ENCODE measurements at places on chromosomes 2 and 18.

GRCh38 chr18:75238100-75238499, 27.5 kb downstream of the TSHZ1 start:
- DNase-seq = no peak

DNA sequence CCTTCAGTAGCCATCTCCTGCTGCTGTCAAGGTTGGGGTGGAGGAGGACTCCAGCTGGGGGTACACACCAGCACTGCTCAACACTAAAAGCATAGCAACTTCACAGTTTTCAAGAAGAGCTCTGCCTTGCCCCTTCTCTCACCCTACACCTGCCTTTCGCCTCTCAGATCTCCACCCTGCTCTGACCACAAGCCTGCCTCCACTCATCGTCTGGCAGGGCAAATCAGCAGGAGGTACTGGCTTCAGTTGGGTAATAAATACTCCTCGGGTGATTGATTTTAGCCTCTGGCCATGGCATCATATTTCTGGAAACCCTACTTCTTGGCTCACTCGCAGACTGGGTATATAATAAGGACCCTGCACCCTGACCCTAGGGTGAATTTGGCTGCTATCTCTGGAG, 3.1 kb upstream of the PRKAG3 start:
- no peak for DNase-seq

GRCh38 chr2:171985076-171985475, 14.7 kb upstream of the METAP1D start:
- DNase-seq = no peak

DNA sequence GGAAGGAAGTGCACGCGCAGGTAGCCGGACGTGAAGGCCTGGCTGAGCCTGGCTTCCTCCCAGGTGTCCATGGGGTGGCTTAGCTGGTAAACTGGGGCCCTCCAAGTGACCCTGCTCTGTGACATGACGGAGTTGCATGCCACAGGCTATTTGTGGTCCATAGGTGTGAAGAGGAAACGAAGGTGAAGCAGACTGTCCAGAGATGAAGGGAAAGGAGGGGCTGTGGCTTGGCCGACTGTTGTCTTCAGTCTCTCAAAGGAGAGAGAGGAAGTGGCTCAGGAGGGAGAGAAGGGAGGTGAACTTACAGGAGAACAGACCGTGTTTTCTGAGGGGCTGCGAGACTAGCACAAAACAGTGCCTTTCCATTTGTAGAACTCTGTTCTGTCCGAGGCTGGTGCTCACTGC, 19.3 kb downstream of the INPP5D start:
- no peak for DNase-seq

- no peak for DNase-seq
These were observed 133.3 kb downstream of the TMEM247 start for GRCh38 chr2:46612675-46613074.

- no peak for DNase-seq
These were observed 72.2 kb downstream of the TWIST2 start for GRCh38 chr2:238920053-238920452.

- no peak for DNase-seq
These were observed 851 bp downstream of the EIF2AK3 start for GRCh38 chr2:88626171-88627054.

DNA sequence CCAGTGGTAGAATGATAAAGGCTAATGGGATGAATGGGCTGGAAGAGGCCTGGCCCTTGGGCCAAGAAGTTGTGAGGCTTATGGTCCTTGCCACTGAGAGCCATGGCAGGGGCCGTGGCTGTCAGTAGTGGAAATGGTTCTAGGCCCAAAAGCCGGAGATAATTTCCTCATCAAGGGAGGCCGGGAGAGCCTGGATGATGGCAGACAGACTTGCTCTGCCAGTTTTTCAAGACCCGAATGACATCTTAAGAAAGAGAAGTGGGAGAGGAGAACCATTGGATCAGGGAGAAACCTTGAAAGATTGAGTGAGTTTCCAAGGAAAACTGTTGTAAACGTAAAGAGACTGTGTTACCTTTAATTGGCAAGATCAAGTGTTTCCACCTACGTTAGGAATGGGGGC, 46.3 kb upstream of the VPS54 start:
- no peak for DNase-seq

GRCh38 chr2:79619976-79620375, 107.1 kb downstream of the CTNNA2 start:
- DNase-seq = no peak

DNA sequence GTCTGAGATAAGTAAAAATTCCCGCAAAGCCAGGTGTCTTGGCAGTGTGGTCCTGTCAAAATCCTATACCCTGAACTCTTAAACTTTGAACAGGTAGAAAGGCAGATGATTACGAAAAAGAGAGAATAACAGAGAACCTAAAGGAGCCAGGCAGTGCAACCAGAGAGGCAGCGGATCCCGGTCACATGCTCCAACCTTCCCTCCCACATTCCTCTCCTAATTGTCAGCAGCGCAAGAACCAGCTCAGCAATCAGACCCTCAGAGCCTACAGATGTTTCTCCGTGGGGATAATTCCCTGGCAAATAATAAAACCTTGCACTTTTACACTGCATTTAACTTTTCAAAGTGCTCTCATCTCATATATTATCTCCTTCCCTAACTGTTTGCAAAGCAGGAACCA, 124.8 kb downstream of the EPHA4 start:
- no peak for DNase-seq

GRCh38 chr2:237483018-237483731, 3.9 kb upstream of the MLPH start:
- no peak for DNase-seq

GRCh38 chr2:10453905-10454298, 5.8 kb upstream of the ODC1 start:
- no peak for DNase-seq

- no peak for DNase-seq
These were observed 94.8 kb downstream of the NDUFA10 start for GRCh38 chr2:239930378-239930777.

- no peak for DNase-seq
These were observed 189.8 kb downstream of the INSIG2 start for GRCh38 chr2:118278046-118278445.

GRCh38 chr2:62313449-62314227, 117.7 kb downstream of the B3GNT2 start:
- no peak for DNase-seq

- DNase-seq = no peak
These were observed 228.9 kb downstream of the RBM43 start for GRCh38 chr2:151032741-151033191.

GRCh38 chr18:23495723-23496440, 7.4 kb upstream of the RMC1 start:
- DNase-seq = no peak

- no peak for DNase-seq
These were observed 32.1 kb downstream of the PLEKHM3 start for GRCh38 chr2:207993151-207993763.

GRCh38 chr18:9115984-9116383, 13.5 kb downstream of the NDUFV2 start:
- no peak for DNase-seq

GRCh38 chr2:107645586-107645985, 181.1 kb upstream of the RGPD4 start:
- DNase-seq = no peak

GRCh38 chr2:149422991-149423338, 92.6 kb downstream of the LYPD6 start:
- no peak for DNase-seq

Data from NCI-H2227 treated with DMSO at 0.1 percent for 48 hours (cell line).